Activated T-cell treated with anti-CD3 and anti-CD28 coated beads, Interleukin-2, amount 50 U/mL, for 48 hours (primary cell): ENCODE measurements at places on chromosomes 1 and 21.

DNA sequence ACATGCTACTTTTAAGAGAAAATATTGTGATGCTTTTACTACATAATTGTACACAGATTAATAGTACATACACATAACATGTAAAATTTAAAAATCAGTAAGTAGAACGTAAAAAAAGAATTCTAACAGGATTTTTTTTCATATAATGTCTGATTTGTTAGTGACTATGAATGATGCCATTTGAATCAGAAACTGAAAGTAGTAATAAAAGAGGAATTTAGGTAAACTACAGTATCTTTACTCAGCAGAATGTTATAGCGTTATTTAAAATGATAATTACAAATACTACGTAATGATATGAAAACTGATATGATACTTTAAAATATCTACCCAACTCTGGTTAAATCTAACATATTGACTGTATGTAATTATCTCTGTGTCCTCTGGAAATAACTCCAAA lies 116.1 kb downstream of the DENND1B start:
- no peak for DNase-seq

DNA sequence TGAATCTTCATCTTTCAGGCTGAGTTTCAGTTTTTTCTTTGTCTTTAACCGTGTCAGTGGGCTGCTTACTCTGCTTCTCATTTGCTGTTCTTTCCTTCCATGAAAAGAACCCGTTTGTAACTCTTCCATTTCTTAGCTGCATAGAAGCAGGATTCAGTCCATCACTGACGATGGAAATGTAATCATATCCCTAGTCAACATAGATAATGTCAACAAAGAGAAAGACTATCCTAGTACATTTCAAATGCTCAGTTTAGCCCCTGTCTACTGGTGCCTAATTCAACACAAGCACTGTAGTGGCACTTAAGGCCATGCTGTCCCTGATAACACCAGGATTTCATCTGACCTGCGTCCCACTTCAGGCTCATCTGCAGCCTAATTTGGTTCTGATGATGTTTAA lies 376 bp downstream of the GBP1 start:
- DNase-seq: no peak

GRCh38 chr1:7145947-7146346 lies 360.7 kb downstream of the CAMTA1 start:
- DNase-seq: no peak

- DNase-seq: peak; percentile 37
These were observed 19.4 kb downstream of the PTPRF start for GRCh38 chr1:43549921-43550597.

- DNase-seq: no peak
These were observed 13.1 kb upstream of the SLC1A7 start for GRCh38 chr1:53155534-53155933.

GRCh38 chr1:184242507-184242943 lies 144.3 kb upstream of the C1orf21 start:
- no peak for DNase-seq

DNA sequence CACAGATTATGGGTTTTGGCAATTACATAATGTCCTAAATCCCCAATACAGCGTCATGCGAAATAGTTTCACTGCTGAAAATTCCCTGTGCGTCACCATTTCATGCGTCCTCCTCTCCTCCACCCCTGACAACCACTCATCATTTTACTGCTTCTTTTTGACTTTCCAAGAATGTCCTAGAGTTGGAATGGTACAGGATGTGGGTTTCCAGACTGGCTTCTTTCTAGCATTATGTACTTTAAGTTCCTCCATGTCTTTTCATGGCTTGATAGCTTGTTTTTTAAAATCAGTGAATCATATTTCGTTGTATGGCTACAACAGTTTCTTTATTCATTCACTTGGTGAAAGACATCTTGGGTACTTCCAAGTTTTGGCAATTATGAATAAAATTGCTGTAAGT lies 7.4 kb downstream of the NBPF3 start:
- DNase-seq: no peak

DNA sequence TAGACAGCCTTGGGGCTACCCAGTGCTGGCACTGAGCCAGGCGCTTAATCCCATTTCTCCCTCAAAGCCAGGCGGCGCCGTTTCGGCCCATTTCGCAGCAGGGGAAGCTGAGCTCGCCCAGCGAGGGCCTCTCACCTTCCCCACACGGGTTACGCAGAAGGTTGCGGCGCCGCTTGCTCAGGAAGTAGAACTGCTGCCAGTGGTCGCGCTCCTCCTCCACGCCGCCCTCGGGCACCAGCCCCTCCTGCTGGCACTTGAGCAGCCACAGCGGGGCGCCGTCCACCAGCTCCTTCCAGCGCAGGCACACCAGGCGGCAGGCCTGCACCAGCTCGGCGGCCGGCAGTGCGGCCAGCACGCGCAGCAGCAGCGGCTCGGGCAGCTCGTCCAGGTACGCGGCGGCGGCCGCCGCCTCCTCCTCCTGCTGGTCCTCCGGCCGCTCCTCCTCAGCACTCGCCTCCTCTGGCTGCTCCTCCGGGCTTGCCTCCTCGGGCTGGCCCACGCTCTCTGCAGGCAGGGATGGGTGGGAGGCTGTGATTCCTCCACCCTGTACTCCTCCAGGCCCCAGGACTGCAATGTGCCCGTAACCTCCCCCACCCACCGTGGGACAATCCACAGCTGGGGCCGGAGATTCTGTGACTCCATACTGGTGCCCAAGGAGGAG lies 3.8 kb downstream of the FBXO2 start:
- peak; percentile 90 for DNase-seq

DNA sequence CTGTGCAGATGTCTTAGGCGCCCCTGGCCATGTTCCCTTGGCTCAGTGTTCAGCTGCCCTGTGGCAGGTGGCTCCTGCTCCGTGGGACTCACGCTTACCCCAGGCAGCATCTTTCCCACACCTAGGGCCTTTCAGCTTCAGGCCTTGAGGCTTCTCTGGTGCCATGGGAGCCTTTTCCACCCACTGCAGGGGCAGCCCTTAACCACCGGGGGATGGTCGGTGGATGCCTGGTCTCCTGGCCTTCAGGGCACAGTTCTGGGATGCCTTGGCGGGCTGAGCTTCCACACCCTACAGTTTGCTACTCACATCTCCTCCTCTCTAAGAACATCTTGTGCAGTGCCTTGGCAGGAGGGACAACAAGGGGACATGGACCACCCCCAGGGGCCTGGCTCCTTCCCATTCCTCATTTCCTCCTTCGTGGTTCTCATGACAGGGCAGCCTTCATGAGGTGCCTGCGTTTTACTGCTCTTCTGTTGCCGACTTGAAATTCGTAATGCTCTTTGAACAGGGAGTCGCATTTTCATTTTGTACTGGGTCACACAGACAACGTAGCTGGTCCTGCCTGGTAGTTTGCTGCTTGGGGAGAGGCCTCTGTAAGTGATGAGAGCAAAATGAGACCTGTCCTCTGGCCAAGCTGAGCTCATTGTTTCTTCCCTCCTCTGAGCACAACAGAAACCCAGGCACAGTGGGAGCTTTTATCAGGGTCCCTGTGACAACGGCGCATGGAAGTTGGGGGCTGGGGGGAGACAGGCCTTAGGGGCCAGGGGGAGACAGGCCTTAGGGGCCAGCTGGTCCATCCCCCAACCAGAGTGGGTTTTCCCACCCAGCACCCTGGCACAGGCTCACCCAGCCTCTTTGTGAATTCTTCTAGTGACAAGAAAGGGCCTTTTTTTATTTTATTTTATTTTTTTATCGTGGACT lies 62.0 kb upstream of the NEK2 start:
- DNase-seq: no peak

- DNase-seq: no peak
These were observed 13.3 kb downstream of the CDK18 start for GRCh38 chr1:205517763-205518162.
